ENCODE measurements at places on chromosomes 4 and X.

- no peak for DNase-seq
Observed at GRCh38 chrX:56782352-56782751, 53.3 kb downstream of the NBDY start.

- no peak for DNase-seq
Observed at GRCh38 chr4:189828081-189828697, 112.5 kb upstream of the FRG1 start.

DNA sequence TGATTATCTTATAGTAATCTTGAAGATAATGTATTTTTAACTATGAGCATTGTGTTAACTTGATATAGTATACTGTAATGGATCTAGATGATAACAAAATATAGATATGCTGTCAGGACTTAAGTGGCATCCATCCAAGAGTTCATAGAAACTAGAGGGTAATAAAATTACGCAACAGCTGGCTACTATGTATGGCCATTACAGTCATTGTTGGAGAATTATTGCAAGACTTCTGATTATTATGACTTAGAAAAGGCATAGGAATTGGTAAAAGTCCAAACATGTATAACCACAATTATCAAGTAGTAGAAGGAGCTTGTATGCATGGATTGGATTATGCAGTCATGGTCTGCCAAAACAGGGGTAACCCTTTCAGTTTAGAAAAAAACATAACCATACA is 9.5 kb downstream of the OGT start:
- no peak for DNase-seq

DNA sequence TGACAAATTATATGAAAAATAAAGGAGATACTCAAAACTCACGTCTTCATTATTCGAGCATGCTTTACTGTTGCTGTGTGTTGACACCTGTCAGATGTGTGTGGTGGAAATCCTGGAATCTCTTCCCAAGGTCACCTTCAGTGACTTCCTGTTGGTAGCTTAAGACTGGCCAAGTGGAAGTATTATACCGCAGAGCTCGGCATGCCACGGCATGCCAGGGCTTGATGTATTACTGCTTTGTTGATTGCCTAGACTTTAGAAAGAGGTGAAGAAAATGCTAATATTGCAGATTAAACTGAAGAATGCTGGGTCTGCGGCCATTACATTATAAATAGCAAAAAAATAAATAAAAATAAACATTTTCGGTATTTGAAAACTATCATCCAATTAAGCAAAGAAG is 4.6 kb downstream of the TREX2 start:
- DNase-seq = no peak

GRCh38 chr4:41363384-41363981 is 106.8 kb downstream of the UCHL1 start:
- no peak for DNase-seq

GRCh38 chr4:131531087-131531486 is 1618.0 kb upstream of the PCDH10 start:
- DNase-seq = no peak

- DNase-seq = no peak
Observed at GRCh38 chr4:183106839-183107238, 7.8 kb downstream of the WWC2 start.

GRCh38 chr4:8198206-8198905 is 734 bp upstream of the SH3TC1 start:
- DNase-seq = no peak

DNA sequence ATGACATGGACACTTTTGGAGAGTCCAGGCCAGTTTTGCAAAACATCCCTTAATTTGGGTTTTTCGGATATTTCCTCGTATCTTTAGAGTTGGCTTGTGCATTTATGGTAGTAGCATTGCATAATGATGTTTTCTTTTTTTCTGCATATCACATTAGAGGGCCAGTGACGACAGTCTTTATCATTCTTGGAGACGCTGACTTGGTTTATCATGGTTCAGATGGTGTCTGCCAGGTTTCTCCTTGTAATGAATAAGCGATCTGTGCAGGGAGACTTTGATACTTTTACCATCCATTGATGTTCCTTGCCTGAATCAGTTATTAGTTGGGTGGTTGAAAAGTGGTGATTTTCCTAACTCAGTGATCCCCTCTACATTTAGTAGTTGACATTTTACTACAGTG is 46.6 kb downstream of the KIAA0232 start:
- no peak for DNase-seq

DNA sequence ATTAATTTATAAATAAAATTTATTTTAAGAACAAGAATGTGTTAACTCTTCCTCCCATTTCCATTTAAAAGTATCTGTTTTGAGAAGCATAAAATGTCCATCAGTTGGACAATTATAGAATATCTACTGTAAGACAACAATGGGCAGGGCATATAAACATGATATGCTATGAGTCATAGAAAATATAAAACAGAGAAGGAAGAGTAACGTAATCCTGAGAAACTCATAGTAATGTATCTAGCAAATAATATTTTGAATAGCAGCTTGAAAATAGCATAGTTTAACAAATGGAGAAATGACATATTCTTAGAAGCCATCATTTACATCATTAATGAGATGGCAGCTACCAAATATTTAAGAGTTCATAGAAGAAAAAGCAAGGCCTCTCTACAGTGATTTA is 820.3 kb upstream of the PCDH10 start:
- DNase-seq = no peak

DNA sequence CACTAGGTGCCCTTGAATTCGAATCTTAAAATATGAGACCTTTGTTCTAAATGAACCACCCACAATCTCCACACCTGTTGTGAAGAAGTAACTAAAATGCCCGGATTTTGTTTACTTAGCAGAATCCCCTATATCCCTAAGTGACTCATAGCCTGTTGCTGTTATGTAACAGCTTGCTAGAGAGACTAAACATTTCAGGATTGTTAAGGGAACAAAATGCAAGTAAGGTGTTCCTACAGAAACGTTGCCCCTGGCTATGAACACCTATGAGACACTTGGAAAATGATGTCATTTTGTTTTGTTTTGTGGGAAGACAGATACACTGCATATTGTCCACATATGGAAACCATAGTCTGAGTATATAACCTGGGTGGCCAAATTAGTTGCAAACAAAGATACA is 24.2 kb upstream of the MXRA5 start:
- no peak for DNase-seq

- DNase-seq = no peak
Observed at GRCh38 chr4:145887241-145887991, 51.2 kb downstream of the ZNF827 start.

DNA sequence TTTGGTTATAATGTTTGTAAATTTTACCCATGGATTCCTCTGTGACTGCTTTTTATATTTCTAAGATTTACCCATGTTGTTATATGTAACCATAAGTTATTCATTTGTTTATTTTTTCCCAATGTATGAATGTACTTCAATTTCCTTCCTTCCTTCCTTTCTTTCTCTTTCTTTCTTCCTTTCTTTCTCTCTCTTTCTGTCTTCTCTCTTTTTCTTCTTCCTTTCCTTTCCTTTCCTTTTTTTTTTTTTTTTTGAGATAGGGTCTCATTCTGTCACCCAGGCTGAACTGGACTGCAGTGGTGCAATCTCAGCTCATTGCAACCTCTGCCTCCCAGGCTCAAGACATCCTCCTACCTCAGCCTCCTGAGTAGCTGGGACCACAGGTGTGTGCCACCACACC is 55.6 kb downstream of the ALPK1 start:
- no peak for DNase-seq

GRCh38 chr4:184893801-184894571 is 68.2 kb upstream of the ACSL1 start:
- DNase-seq = no peak

- DNase-seq = no peak
Observed at GRCh38 chrX:47196098-47196497, 2.5 kb downstream of the UBA1 start.

- DNase-seq = no peak
Observed at GRCh38 chr4:25421816-25422525, 44.9 kb downstream of the ANAPC4 start.

DNA sequence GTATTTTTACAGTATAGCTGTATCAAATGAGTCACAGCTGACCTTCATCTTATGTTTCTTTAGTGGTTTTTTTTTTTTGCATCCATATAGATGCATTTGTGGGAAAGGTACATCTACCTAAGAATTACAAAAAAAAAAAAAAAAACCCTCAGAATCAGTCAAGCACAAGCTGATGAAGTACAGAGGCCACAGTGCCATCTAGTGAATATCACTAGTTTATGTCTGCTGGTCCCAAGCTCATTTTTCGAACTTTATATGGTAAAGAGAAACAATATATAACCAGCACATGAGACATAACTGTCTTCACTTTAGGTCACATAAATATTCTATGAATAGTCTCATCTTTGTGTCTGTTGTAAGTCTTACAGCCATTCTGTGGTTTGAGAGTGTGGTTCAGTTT is 220.1 kb downstream of the DLG3 start:
- DNase-seq = no peak

DNA sequence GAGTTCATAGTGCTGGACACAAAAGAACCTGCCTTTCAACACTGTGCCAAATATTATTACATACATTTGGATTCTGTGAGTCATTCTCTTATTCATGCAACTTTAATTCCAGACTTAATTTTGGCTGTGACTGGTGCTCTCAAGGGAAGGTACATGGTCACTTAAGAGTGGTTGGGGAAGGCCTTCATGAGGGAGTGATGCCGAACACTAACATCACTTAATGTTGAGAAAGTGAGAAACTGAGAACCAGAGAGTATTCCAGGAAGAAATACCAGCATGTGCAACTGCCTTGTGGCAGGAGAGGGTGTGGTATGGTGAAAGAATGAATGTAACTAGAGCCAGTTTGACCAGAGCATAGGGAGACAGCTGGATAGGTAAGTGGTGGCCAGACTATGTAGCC is 41.5 kb upstream of the FHDC1 start:
- no peak for DNase-seq

DNA sequence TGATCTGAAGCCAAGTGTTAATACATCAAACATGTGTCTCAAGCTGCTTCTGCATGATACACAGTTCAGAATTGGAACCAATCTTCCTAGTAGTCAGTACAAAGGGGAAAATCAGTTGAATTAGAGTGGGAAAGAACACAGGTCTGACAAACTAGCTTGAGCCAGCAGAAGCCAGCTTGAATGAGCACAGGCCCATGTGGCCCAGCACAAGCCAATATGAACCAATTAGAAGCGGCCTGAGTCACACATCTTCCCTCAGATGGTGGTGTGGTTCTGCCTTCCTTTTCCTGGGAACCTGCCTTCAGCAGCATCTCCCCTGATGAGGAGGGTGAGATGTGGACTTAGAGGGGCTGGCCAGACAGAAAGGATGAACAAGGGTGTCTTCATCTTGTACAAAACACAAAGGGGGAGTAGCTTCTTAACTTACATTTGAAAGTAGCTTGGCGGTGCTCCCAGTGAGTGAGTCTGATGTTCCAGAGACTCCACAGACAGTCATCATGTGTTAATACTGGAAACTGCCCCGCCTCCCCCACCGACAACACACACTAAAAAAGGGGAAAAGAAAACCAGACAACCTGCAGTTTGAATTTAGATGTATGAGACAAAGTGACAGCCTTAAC is 72.0 kb downstream of the FRMPD4 start:
- DNase-seq = no peak

DNA sequence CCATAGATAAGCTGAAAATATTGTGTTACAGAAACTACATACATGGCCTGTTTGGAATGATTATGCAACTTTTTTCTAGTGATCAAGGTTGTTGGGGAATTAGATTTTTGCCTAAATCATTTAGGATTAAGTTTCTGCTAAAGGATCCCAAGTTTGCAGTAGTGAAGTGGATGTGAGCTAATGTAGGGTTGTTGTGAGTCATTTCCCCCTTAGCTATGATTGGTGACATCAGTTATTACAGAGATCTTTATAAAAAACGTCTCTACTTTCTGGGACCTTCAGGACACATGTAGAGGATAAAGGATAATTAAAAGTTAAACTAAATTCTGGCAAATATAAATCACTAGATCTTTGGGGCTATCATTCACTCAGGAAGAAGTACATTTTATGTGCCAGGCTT is 133.3 kb downstream of the GATB start:
- no peak for DNase-seq

GRCh38 chrX:86946569-86946968 is 571.0 kb upstream of the KLHL4 start:
- no peak for DNase-seq

GRCh38 chr4:119655111-119655837 is 26.7 kb upstream of the PDE5A start:
- DNase-seq = no peak

DNA sequence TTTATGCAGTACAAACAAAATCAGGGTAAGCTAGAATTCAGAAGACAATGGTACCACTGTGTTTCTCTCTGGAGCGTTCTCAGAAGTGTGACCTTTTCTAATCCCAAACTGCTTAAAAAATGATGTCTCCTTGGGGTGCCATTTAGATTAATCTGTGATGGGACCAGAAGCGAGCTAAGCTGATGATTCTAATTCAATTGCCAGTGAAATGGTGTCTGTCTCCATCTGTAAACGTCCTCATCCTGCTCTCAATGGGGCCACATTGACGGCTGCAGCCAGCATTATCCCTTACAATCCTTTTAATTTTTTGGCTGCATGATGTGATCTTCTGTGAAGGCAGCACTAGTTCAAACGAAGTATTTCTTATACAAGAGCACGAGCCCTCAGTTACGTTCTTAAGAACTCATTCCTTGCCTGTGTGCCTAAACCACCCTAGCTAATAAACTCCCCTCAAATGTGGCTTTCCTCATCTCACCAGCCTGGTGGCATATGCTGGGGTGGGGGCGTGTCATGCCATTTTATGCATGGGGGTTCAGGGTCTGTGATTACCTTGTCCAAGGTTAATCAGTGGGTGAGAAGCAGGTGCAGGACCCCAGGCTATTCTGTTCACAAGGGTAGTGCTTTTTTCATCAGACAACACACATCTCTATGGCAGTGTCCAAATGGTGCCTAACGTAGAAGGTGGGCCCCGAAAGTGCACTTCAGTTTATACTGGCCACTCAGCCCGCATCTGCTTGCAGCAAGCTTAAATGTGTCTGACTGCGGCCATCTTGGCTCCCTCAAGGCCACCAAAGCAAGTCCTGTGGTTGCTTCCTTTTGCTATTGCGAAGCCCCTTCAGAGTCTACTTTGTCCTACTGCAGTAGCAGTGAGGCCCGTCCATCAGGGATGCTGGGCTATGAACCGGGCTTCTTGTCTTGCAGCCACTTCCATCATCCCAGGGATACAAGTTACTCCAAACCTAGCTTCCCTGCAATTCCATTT is 45.7 kb upstream of the SLC2A9 start:
- no peak for DNase-seq

- DNase-seq = no peak
Observed at GRCh38 chr4:188993871-188994270, 854.6 kb downstream of the TRIML1 start.

- no peak for DNase-seq
Observed at GRCh38 chr4:53784112-53784511, 192.8 kb upstream of the LNX1 start.

DNA sequence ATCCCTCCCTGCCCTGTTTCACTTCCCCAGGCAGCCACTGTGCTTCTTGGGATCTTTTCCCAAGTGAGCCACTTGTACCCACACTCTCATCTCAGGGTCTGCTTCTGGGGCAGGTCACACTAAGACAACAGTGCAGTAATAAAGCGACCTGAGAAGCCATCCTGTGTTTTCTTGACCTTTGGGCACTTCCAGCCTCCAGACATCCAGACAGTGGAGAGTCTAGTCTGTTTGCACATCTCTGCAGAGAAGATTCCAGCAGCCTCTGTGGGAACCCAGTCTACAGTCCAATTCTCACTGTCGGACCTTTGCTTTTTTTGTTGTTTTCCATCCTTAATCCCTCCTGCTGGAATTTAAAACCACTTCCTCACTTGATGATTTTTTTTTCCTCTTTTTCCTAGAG is 50.3 kb upstream of the ATP6AP2 start:
- no peak for DNase-seq

All from stimulated activated CD8-positive, alpha-beta memory T cell treated with anti-CD3 and anti-CD28 coated beads, Interleukin-15, amount 100 ng/mL, for 48 hours (primary cell).